Lung (tissue), 17 donors: ENCODE measurements at places on chromosomes 7 and 10. TPM values are rescaled to one million over a fixed set of nuclear protein-coding genes. Genes with fewer than 3 reads are reported as not detected.

LIPF gene
- not detected for polyA plus RNA-seq

DNA sequence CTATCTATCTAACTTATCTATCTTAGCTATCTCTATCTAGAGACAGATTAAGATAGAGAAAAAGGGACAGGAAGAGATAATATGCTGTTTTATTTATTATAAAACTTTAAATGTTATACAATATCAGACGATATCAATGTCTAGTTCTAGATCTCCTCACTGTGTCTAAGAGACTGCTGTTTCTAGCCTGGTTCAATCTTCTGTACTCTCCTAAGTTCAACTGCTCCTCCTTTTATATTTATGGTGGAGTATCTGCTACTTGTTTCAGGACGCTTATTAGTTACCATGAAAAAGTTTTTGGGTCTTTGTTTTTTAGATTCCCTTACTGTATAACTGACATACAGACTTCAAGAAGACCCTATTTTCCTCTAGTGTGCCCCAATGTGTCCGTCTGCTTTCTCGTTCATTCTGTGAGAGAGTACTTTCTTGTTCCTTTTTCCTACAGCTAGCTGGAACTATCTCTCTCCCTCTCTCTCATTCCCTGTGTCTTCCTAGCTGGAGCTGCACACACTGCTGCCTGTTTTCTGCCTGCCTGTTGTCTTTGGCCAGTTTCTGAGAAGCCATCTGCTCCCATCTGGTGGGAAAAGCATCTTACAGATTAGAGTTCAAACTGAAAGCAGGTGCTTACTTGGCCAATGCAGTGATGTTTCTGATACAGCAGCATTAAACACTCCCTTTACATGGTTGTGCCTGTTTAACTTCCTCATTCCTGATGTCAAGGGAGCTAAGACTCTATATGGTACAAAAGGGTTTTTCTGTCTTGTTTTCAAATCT is 49.4 kb upstream of the ARL4A start:
- DNase-seq = no peak

GRCh38 chr7:138945154-138945553 is 36.0 kb downstream of the KIAA1549 start:
- DNase-seq = no peak

ZP3 gene
- polyA plus RNA-seq = 1.6 TPM

GRCh38 chr10:122280156-122280555 is 9.1 kb downstream of the BTBD16 start:
- no peak for DNase-seq

DNA sequence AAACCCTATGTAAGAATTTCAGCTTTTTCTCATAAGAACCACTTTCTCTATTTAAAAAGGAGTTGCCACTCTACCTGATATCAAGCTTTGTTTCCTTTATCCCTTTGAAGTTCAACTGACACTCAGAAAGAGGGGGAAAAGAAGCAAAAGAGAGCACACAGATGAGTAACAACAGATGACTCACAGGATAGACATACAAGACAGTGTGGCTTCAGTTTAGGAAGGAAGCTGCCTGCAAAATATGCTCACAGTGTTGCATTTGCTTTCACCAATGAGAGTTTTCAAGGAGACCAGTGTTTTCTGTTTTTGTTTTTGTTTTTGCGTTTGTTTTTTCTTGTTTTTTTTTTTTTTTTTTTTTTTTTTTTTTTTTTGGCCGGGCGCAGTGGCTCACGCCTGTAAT is 1181.6 kb downstream of the DNAJB9 start:
- DNase-seq = no peak

DNA sequence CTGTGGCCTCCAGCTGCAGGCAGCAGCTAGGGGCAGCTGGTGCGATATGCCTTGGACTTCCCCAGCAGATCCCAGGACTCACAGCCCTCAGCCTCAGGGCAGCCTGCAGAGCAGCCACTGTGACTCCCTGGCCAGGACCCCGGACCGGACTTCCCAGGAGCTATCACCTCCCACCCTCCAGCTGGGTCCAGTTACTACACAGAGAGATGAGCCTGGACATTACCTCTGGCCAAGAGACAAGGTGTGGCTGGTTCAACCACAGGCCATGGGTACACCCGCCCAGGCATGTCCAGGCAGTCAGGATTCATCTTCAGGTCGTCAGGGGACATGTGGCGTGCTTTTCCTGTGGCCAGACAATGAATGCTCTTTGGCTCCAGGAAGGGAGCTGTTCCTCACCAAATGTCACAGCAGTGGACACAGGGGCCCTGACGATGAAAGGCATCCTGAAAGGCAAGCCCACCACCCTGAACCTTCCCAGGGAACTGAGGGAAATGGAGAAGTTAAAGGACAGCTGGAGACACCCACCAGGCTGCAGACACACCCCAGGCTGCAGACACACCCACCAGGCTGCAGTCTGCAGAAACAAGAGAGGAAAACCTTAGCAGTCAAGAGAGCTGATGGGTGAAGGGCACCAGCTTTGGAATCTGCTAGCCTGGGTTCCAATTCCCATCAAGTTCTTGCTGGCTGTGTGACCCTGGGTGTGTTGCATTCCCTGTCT is 25.8 kb upstream of the NANOS1 start:
- no peak for DNase-seq

DNA sequence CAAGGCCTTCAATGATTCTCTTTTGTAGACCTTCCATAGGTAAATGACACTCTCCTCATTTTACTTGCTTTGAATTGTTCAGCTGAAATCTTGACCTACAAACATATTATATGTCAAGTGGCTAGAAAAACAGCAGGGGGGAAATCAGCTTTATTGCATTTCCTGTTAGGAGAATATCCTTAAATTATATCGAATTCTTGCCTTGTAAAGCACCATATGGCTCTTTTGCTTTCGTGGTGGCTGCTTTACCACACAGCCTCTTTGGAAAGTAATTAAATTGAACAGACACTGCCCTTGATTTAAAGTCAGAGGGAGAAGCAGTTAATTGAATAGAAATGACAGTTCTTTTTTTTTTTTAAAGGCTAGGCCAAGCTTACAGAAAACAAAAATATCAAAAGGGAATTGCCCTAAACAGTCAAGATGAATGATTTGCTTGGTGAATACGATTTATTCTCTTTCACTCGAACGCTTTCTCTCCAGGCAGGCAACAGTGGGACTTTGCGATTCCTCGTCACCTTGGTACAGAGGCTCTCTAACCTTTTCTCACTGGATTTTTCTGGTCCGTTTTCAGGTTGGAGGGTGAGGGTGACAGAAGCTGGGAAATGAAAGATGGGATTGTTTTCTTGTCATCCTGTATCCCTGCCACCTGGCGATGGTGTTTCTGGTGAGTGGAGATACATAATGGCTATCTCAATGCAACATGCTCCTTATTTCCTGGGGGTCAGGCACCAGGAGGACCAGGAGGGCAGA is 126.0 kb downstream of the GATA3 start:
- no peak for DNase-seq

DNA sequence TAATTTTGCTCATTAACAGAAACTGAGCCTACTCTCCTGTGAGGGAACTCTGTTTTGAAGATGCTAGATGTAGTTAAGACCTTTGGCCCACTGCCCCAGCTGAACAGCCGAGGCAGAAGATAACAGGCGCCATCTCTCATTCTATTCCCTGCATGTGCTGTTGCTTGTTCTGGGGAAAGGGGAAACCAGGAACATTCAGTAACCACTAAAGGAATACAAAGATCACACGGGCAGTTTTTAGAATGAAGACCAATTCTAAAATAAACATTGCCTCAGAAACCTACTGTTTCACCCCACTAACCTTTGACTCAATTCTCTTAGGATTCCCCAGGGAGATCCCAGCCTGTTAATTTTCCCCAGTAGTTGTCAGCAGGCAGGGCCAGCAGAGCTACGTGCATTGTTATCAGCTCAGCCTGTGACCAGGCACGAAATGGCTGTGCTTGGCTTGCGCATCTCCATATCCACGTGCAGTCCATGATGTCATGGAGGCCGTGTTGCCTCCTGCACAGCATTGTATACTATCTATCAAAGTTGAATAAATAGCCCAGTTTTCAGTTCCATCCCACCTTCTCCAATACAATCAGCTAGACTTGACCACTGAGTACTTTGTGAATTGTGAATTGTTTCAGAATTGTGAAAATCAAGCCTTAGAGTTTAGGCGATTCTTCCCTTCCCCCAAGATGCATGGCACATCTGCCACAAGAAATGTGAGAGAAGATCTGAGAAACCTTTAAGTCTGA is 36.0 kb downstream of the ANK3 start:
- no peak for DNase-seq

DNA sequence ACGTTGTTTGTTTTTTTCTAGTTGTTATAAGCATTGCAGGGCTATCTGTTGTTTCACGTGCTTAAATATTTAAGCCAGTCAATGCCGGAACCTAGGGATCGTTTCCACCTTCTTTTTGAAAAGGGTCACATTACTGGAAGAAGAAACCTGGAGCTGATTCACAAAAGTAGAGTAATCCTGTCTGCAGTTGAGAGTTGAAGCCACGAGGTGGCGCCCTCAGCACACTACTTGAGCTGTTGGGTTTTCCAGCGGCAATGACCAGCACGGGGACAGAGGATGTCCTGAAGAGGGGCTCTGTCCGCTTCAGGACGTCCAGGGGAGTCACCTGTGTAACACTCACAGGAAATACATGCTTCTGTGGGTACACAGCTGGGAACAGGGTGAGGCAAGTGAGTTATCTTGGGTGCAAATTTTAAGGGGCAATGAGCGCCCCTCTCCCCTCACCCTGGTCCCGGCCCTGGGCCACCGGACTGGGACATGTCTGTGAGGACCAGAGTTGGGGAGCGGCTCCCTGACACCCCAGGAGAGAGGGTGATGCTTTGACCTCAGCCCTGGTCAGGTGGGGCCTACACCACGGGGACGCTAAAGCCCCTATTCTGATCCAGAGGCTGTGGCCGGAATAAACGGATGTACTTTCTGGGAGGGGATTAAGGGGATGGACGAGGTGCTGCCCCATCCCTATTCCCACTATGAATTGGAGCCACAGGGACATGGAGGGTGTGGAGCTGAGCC is 26.3 kb upstream of the WDFY4 start:
- peak; percentile 79 for DNase-seq

- no peak for DNase-seq
Observed at GRCh38 chr10:28505359-28505959, 27.5 kb upstream of the WAC start.
